ENCODE measurements at places on chromosomes 11 and 22. TPM values are rescaled to one million over a fixed set of nuclear protein-coding genes. Genes with fewer than 3 reads are reported as not detected.

DNA sequence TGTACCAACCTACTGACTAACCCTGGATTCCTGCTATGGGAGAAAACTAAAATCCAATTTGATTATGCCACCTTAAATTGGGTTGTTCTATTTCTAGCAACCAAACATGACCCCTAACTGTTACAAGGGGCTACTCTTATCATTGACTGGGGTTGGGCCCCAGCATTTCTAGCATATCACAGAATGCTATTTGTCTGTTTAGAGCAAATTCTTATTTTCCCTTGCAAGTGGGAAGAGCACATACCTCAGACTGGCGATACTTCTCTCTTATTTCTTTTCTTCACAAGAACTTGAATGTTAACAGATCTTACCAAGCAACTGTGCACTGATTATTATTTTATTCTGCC is 93.7 kb downstream of the C11orf58 start:
- no peak overlapping the region for H3K4me3 ChIP-seq
- H3K36me3 ChIP-seq = no peaks in the 10 kb centered on the region
- no peak overlapping the region for H3K27ac ChIP-seq

DNA sequence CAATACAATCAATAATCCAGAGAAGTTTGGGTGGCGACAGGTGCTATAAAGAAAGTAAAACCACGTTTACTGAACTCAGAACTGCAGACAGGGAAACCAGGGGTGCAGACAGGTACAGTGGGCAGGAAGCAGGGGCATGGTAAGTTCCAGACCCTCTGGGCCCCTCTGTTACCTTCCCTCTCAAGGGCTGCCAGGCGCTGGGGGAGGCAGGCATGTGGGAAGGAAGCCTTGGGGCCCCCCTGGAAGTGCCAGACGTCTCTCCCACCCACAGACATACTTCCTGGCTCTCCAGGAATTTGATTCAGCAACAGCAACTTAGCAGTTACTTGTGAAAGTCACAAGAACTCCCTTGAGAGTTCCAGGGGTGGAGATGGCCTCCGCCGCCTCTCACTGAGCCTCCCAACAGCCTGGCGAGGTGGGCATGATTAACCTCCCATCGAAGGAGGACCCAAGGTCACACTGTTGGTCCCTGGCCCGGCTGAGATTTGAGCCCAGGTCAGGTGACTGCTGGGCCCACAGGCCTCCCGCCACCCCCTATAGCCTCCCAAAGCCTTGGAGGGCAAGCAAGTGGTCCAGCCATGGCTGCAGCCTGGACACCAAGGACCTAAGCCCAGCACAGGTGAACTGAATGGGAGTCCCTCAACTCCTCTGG is 14.1 kb upstream of the TSKU start:
- no peak for DNase-seq
- no peak overlapping the region for H3K4me3 ChIP-seq
- no peak overlapping the region for H3K27ac ChIP-seq
- peaks cover 35% of the 10 kb centered on the region for H3K4me1 ChIP-seq
- H3K36me3 ChIP-seq = no peaks in the 10 kb centered on the region

SMTNL1 gene
- not detected for total RNA-seq

CNTN5 gene
- total RNA-seq = not detected

APOBEC3H gene
- total RNA-seq = 0.67 TPM

DNA sequence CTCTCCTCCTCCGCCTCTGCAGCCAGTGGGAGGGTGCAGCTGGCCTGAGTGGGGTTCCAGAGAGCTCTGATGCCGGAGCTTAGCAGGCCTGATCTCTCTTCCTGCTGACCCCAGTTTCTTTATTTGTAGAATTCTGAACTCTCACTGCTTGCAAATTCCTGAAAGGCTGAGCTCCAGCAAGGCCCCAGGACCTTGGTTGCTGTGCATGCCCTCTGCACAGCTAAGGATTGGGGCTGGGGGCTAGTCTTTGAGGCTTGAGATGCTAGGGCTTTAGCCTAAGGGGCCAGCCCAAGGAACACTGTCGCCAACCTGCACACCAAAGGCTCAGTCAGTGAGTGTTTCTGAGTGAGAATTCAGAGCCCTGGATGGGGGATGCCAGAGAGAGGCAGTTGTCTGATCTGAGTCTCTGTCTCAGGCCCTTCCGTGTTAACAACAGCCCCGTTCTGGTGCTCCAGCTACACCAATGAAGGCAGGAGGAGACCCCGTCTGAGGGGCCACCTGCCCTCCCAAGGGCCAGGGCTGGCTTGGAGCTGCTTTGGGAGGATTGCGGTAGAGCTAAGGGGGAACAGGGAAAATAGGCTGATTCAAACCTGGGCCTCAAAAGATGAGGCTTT is 106.0 kb upstream of the LMO1 start:
- H3K4me1 ChIP-seq = no peaks in the 10 kb centered on the region
- no peak overlapping the region for H3K4me3 ChIP-seq
- no peaks in the 10 kb centered on the region for H3K36me3 ChIP-seq
- no peak for DNase-seq
- no peaks in the 10 kb centered on the region for H3K27me3 ChIP-seq

- H3K36me3 ChIP-seq = peaks cover 45% of the 10 kb centered on the region
- peak; percentile 37 for DNase-seq
- peak overlapping the region; percentile 86 for H3K4me3 ChIP-seq
- peak overlapping the region; percentile 99 for H3K27ac ChIP-seq
- peaks cover 33% of the 10 kb centered on the region for H3K4me1 ChIP-seq
These were observed 1.1 kb downstream of the EIF4G2 start for GRCh38 chr11:10807493-10808234.

Data from CD4-positive, alpha-beta T cell (primary cell).